Suppressor macrophage treated with lipopolysaccharide for 1 hour (primary cell): ENCODE measurements at places on chromosomes 5 and 9.

- DNase-seq: peak; percentile 20
Measured at GRCh38 chr9:96126321-96126881, 175.6 kb downstream of the HSD17B3 start.

DNA sequence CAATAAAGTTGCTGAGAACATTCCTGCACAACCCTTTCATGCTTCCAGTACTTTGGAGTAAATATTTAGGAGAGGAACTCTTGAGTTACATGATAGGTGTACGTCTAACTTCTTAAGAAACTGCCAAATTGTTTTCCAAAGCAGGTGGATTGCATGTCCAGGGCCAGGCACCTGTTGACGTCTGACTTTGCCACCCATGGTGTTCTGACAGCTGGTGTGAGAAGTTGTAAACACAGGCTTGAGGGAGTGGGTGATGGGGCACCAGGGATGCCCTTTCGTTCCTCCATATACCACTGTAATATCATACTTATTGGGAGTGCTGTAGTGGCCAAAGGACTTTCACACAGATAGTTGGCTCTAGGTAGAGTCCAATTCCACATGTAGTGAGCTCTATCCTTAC lies 352.1 kb downstream of the GADD45G start:
- DNase-seq: no peak

- no peak for DNase-seq
Measured at GRCh38 chr9:3735251-3735650, 209.4 kb upstream of the RFX3 start.

DNA sequence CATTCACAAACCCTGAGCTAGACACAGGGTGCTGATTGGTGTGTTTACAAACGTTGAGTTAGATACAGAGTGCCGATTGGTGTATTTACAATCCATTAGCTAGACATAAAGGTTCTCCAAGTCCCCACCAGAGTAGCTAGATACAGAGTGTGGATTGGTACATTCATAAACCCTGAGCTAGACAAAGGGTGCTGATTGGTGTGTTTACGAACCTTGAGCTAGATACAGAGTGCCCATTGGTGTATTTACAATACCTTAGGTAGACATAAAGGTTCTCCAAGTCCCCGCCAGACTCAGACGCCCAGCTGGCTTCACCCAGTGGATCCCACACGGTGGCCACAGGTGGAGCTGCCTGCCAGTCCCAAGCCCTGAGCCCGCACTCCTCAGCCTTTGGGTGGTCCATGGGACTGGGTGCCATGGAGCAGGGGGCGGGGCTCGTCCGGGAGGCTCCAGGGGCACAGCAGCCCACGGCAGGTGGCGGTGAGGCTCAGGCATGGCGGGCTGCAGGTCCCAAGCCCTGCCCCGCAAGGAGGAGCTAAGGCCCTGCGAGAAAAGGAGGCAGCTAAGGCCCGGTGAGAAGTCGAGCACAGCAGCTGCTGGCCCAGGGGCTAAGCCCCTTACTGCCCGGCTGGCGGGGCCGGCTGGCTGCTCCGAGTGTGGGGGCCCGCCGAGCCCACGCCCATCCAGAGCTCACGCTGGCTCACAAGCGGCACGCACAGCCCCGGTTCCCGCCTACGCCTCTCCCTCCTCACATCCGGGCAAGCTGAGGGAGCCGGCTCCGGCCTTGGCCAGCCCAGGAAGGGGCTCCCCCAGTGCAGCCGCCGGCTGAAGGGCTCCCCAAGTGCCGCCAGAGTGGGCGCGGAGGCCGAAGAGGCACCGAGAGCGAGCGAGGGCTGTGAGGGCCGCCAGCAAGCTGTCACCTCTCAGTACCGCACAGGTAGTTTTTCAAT lies 1039.2 kb upstream of the CDH9 start:
- no peak for DNase-seq

- DNase-seq: no peak
Measured at GRCh38 chr9:37206121-37206620, 85.8 kb downstream of the ZCCHC7 start.

GRCh38 chr5:83404182-83404716 lies 67.3 kb upstream of the VCAN start:
- DNase-seq: no peak

DNA sequence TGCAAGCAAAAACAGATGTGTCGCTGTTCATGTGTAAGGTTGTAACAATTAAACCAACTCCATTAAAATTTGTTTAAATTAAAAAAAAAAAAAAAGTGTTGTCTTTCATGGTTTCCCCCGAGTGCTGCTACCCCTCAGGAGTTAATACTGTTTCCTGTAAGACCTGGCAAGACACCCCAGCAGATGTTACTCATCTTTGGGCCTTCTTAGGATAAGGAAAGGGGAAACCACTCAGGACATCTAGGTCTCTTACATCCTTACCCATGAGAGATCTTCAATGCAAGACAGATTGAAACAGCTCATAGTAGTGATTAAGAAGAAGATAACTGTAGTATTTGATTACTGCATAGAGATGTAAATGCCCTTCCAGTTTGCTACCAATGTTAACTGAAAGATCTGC lies 33.5 kb upstream of the F2R start:
- no peak for DNase-seq

GRCh38 chr9:133584167-133584558 lies 25.0 kb downstream of the FAM163B start:
- DNase-seq: no peak

DNA sequence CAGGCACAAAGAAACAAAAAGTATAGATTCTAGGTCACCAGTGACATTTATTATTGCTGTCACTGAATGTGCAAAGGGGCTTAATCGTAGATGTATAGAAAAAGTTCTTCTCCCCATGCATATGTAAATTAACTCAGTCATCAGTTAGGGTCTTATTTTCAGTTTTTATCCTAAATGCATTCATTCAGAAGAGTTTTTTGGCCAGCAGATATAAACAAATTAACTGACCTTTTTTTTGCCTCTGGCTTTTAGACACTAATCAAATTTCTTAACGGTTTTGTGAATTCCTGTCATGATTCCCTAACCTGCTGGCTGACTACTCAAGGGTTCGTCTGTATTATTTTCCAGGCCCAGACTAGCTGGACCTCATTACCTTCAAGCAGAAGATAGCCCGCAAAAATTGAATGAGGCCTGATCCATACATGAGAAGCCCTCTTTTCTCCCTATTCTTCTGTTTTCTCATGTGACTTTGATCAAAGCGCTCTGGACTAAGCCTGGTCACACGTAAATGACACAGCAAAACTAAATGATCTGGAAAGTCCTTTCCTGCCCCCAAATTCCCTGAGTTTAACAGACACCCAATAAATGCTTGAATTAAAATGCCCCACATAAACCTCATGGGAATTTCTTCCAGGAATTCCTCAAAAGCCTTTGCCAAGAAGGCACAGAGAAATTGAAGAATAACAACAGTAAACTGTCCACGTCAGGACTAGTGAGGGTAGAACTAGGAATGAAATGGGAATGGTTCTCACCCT lies 83.7 kb downstream of the MYO10 start:
- DNase-seq: no peak

DNA sequence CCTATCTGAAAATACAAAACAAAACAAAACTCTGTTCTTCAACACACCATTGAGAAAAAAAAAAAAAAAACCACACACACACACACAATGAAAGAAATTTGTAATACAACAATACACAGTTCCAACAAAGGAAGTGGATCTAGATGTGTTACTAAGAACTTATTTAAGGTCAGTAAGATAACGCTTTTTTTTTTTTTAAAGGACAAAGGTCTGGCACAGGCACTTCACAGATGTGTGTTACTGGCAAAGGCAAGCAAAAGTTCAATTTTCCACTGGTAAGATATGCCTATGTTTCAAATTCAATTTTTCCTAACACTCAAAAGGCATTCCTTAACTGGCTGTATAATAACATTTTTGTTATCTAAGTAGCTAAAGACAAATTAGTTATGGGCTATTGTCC lies 3.6 kb downstream of the RFK start:
- DNase-seq: no peak

DNA sequence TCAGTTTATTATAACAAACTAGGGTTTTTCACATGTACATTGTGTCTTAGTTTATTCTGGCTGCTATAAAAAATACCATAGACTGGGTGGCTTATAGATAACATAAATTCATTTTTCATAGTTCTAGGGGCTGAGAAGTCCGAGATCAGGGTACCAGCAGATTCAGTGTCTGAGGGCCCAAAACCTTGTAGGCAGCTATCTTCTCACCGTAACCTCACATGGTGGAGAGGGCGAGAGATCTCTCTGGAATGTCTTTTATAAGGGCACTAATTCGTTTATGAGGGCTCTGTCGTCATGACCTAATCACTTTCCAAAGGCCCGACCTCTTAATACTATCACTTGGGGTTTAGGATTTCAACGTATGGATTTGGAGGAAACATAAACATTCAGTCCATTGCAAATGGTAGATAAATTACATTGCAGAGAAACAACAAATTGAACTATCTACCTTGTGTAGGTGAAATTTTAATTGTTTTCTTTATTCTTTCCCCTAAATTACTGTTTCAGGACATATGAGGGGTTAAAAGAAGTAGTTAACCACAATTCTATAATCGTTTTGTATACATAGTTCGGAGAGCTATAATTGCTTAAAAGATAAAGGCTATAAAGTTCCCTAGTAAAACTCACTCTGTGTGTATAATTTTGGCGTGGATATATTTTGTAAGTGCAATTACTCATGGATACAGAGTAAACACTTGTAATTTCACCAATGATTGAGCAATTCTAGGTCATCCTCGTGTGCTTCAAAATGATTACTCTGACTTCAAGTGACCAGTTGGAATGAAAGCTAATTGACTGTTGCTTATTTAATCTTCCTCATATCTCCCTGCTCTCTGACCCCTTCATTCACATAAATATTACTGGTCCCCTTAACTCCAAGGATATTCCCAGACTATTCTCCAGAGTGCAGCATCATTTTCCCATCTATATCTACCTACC lies 247.5 kb upstream of the TMEM161B start:
- no peak for DNase-seq

DNA sequence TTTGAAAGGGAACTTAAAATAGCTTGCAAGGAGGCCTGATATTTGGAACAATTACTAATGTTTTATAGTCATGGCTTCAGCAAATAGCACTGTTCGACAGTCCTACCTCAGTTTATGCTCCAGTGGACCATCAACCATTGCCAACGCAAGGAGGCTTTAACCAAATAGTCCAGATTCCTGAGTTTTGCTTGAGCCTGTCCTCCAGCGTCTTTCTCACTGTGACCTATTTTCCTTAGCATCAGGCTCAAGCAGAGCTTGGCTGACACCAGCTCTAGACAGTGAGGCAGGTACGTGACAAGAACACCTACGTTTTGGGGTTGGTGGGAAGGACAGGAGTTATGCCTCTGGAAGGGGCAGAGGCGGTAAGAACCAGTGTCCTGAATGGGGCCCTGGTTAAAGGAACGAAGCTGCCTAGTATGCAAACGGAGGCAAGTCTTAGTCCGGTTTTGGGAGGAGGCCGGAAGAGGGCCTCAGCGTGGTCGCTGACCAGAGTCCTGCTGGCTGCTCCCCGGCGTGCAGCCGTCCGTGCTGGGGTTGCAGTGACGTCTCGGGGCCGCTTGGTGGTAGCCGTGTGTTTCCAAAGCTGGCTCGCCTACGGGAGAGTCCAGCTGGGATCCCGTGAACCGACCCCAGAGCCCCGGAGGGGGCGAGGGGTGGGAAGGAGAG lies 998 bp upstream of the FGF18 start:
- DNase-seq: peak; percentile 85

- no peak for DNase-seq
Measured at GRCh38 chr5:27328480-27328879, 290.1 kb upstream of the CDH9 start.

DNA sequence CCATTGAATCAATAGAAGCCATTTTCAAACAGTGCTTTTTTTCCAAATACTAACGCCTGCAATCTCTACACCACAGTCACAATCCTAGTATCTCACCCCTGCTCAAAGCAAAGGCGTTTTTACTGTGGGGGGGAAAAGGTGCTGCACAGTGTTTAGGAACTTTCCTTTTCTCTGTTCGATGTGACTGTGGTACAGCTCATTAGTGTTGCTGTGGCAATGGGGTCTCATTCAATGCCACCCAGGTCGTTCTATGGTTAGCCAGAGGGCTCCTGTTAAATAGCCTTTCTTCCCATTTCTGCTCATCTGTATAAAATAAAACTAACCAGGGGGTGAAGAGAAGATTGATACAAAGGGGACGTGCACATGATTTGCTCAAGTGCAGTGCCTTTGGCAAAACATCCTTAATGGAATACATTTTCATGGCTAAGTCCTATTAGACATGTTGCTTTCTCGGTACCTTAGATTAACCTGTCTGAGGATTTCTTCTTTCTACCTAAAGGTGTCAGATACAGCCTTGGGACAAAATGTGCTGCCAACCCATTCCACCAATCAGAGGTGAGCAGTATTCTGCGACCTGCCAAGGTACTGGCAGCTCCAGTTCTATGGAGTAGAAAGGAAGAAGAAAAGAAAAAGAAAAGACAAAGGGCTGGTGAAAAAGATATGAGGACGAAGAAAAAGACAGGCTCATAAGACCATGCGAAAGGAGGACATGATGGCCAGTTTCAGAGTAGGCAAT lies 651.4 kb upstream of the DMAC1 start:
- no peak for DNase-seq

DNA sequence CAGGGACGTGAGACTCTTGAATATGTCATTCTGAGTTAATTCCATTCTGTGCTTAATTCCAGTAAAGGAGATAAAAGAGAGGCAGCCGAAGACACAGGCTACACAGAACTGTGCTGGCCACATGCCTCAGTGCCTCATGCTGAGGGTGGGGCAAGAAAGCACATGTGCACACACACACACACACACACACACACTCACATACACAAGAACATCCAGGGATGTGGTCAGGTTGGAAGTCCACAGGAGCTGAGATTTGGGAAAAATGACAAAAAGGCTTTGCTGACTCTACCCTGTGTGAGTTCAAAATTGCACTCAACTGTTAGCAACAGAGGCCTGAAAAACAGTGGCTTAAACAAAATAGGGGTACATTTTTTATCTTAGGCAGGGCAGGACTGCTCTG lies 40.5 kb downstream of the ALG2 start:
- DNase-seq: peak; percentile 15

DNA sequence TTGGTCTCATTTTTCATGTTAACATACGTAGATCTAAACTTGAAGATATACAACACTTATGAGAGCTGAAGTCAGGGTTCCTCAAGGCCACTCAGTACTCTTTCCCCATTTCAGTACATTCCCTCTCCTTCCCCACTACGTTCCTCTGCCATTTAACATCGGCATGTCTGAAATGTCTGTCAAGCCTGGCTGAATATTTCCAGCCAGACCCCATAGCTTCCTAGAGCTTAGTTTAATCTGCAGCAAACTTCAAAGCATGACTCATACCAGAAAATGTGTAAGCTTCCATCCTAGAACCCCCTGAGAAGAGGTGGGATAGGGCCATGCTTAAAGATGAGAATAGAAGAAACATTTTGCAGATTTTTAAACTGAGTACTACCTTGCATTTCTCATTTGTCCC lies 6.2 kb downstream of the GZMA start:
- DNase-seq: no peak
